ENCODE measurements at places on chromosomes 3 and 15.

- no peak for DNase-seq
Observed at GRCh38 chr3:112399064-112399463, 66.1 kb downstream of the CD200 start.

- DNase-seq = no peak
Observed at GRCh38 chr3:153928851-153929250, 192.3 kb upstream of the ARHGEF26 start.

DNA sequence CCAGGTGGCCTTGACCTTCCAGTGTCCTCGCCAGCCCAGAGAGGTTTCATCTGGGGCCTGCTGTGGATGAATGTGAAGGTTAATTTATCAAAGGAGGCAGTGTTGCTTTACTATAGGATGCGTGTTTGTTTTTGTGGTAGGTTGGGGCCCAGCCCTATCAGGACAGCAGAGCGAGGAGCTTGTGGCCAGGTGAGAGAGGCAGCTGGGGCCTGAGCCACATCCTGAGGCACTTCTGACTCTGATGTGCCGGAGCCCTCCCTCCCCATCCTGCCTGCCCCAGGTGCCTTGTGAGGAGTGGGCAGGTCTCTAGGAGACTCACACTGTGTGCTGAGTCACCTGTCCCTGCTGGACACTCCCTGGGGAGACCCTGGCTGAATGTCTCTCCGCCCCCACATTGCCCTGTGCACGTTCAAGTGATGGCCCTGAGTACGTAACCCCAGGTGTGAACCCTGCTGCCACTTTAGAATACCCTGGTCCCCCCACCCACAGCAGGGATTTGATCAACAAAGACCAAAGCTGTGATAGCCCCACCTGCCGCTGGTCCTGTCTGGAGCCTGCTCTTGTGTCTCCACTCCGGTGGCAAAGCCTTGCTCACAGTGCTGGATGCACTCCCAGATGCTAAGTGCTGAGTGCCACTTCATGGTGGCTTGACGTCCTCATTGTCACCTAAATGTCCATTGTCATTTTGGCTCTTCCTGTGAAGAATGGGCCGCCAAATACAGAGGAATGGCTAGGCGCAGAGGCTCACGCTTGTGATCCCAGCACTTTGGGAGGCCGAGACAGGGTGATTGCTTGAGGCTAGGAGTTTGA, 16.0 kb downstream of the FBLN2 start:
- DNase-seq = no peak

DNA sequence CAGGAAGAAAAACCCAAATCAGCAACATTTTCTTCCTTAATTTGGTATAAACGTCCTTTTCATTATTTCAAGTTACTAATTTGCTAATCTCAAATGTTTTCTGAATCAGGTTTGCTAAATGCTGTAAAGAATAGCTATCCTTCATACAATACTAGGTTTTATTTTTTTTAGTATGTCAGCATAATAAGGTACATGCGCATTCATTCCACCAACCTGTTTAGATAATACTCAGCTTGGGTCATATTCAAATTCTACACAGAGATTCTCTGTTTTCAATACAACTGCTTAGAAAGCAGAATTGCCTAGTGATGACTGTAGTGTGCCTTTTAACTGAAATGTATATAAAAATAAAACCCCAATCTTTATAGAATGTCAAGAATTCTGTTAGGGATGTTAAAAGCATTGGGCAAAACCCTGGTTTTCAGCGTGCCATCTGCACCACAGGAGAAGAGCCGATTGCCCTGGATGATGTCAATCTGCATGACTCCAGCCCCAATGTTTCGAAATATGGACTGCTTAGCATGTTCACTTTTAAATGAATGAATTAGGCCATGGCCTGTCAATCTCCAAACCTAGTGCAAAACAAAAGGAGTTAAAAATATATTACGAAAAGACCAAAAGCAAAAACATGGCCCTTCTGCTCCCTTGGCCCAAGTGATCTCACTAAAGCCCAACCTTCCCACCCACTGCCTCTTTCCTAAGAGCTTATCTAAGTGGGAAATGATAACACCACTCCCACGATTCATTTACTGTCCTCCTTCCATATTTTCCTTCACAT, 107.4 kb downstream of the GLDN start:
- no peak for DNase-seq

DNA sequence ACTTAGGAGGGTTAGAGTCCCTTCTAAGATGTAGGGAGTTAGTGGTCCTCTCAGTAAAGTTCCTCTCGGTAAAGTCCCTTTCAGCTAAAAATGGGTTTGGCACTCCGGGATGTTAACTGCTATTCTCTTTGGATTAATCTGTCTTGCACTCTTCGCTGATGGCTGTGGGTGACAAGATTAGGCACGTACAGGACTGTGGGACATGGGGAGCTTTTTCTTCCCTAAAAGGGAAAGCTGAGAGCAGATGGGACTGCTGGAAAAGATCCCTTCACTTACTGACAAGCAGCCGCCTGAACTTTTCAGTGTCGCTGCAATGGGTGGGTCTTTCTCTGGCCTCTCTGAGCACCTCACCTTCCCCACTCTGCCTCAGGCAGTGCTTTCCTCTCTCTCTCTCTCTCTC, 16.4 kb upstream of the HHATL start:
- no peak for DNase-seq

DNA sequence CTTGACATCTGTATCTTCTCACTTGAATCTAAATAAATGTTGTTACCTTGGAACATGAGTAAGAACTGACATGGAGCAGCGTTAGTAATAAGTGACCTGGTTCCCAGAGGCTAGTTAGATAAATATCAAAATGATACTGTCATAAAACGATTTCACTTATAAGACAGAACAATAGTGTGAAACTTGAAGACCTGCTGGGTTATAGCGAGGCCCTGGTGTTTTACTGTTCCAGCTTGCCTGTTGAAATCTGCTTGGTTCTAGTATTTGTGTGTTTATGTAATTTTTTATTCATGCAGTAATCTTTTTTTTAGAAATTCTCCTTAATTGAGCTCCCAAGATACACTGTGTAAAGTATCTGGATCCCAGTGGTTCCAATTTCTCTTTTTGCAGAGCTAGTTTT, 129.4 kb downstream of the CACNA2D3 start:
- DNase-seq = no peak

GRCh38 chr3:122183893-122184590, 574 bp downstream of the CASR start:
- DNase-seq = peak; percentile 5

DNA sequence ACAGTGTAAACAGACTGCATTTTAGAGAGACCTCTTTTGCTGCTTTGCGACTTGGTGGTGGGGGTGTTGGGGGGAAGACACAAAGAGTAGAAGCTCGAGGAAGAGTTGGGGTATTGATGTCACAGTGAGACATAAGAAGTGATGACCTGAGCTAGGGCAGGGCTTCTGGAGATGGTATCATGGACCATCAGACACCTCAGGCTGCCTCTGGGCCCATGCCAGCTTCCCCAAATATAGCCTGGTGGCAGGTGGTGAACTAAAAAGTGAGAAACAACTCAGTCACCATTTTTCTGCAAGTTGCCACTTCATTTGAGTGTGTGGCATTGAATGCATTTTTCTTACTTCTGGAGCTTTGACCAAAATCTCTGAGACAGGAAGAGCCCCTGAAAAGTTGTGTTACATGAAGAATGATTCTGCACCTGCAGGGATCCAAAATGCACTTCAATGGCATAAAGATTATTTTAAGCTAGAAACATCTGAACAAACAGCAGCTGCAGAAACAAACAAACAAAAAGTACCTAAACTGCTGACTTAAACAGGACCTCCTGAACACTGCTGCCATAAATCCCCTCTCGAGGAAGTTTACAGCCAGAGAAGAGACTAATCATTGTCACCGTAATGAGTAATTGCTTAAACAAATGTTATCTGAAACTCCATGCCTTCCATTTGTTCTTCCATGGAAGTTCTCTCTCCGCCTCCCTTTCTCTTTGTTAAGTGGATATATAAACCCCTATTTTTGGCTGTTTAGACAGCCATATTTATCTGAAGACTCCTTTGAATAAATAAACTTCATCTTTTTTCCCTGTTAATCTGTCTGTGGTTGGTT, 15.2 kb upstream of the XIRP1 start:
- no peak for DNase-seq

DNA sequence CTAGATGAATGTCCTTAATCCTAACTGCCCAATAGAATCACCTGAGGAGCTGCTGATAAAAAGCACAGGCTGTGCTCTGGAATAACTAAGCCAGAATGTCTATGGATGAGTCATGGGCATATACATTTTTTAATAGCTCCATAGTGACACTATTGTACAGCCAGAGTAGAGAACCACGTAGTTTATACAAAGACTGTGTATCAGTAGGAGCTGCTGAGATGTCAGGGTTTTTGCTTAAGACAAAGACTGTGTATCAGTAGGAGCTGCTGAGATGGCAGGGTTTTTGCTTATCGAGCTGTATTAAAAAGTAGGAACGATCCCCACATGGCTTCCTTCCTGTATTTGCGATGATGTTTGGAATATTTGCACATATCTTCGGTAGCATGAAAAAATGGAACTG, 137.4 kb downstream of the SV2B start:
- no peak for DNase-seq

All from endothelial cell (in vitro differentiated cells).